Right cardiac atrium (tissue), 5 donors: ENCODE measurements at places on chromosomes 1 and 21. TPM values are rescaled to one million over a fixed set of nuclear protein-coding genes. Genes with fewer than 3 reads are reported as not detected.

MFAP2 gene
- 3.2 TPM for polyA plus RNA-seq

LDLRAD1 gene
- polyA plus RNA-seq = not detected

WNT3A gene
- polyA plus RNA-seq = not detected

KRTAP12-2 gene
- polyA plus RNA-seq = not detected

RO60 gene
- polyA plus RNA-seq = 11.1 TPM
